ENCODE measurements at places on chromosomes 2 and 18.

DNA sequence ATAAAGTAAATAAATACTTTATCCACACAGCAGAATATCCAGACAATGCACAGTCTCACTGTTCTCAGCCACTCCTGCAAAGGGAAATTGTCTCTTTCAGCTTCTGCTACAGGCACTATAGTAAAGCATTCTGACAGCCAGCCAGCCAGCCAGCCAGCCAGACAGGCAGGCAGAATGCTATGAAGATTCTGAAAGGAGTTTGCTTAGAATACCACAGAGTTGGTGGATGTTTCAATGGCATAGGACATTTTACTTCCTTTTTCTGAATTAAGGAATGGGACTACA lies 116.1 kb upstream of the CYP26B1 start:
- no peak for DNase-seq

DNA sequence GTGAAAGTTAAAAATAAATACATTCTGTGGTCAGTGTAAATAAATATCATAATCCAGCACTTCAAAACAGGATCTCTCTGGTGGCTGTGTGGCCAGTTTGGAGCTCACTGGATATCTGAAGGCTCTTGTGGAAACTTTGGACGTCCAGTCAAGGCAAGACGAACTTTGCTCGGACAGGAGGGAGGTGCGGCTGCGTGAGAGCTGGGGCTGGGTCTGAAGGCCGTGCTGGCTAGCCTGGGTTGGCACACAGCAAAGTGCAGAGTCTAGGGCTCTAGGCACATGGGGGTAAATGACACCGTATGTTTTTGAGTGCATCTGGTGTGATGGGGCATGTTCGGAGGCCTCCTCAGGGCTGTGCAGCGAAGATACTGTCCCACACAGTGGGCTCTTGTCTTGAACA lies 78.9 kb upstream of the TXNDC2 start:
- no peak for DNase-seq

DNA sequence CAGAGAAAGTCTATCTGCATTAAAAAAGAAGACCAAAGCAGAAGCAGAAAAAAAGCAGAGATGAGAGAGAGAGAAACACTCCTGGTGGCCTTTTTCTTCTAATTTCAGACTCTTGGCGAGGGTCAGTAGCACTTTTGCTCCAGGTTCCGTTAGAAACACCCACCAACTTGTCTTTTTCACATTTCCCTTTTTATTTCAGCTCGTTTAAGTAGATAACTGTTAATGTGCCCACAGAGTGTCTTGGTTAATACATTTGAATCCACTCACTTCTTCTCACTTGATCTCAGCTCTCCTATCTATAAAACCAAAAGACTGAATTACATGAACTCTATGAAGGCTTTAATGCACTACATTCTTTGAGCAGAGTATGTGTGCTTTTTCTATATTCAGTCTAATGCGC lies 63.1 kb downstream of the AAK1 start:
- no peak for DNase-seq

GRCh38 chr2:62453955-62454354 lies 52.0 kb downstream of the TMEM17 start:
- DNase-seq: no peak

GRCh38 chr2:134347756-134348155 lies 93.9 kb downstream of the MGAT5 start:
- no peak for DNase-seq

DNA sequence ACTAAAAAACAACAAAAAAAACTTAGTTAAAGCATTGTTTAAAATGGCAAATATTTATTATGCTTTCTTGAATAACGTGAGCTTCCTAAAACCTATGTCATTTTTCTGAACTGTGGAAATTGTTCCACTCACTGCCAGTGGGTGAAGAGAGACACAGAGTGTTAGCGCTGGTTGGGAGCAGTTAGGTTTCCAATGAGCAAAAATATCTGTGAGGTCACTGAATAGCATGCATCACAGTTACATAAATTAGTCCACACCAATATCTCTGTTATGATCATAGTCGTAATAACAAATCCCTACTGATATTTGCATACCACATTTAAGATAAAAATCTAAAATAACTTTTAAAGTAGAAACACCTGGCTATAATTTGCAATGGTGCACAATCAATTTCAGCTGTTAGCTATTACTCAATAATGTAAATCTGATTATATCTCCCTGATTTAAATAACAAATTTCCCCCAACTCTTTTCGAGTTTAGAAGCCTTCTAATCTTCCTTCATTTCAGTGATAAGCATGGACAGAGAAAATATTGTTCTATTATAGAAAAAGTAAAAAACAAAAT lies 1094.0 kb upstream of the KLHL29 start:
- DNase-seq: no peak

GRCh38 chr2:102110596-102111334 lies 31.8 kb upstream of the IL1R1 start:
- DNase-seq: no peak
